NCI-H524 (cell line): ENCODE measurements at places on chromosomes 3 and 15.

- no peak for DNase-seq
These were observed 270.6 kb upstream of the HES1 start for GRCh38 chr3:193865339-193865738.

DNA sequence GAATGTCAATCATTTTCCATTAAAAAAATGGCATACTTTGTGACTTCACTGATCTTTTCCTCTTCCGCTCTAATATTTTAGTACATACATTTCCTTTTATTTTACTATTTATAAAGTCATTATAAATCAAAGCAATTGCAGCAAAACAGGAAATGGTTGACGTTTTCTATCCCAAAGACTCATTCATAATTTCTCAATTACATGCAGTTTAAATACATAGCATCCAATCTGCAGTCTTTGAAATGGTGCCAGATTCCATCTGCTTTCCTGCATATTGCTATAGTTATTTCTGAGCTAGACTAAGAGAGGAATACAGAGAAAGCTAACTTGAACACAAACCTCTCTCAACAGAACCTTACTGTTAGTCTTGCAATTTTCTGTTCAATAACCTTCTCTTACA, 179.8 kb downstream of the ZPLD1 start:
- no peak for DNase-seq

GRCh38 chr15:69443032-69443611, 9.5 kb upstream of the RPLP1 start:
- DNase-seq, result no peak

DNA sequence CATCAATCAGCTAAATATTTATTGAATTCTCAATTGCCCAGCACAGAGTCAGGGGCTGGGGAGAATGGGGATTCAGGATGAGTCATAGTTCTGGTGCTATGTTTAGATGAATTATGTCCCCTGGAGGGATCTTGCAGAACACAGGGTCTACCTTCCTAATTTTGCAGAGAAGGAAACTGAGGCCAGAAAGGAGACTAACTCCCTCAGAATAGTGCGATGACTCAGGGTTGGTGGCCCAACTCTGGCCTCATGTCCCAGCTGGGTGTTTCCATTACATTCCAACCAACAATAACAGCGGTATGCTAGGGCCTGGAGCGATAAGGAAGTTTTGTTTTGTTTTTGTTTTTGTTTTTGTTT, 270.9 kb downstream of the TLE3 start:
- DNase-seq, result no peak

DNA sequence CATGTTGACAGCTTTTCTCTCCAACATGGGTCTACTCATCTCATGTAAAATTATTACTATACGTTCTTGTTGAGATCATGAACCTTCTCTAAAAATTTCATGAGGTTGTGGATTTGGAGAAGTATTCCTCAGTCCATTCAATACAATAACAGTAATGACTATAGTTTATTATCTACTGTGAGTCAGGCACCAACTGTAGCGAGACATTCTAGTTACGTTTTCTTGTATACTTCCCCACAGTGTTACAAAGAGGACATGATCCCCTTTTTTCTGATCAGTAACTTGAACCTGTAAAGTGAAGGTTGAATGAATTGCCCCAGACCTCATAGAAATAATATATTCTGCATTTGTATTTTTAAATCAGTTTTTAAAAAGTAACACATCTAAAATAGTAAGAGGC, 76.4 kb downstream of the AKAP13 start:
- DNase-seq, result no peak

DNA sequence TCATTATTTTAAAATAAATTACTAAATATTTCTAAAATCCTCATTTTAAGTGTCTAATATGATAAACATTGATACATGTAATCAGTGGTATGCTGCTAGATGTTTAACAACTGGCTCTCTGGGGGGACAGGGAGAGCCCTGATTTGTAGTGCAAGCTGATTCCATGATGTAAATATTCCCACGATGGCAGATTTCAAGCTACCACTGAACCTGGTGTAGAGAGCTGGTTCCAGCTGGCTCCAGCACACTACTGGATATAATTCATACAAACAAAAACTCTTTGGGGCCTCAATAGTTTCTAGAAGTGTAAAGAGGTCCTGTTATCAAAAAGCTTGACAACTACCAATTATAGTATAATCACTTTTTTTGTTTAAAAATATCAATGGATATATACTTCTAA, 316.2 kb downstream of the SLC9A9 start:
- DNase-seq, result no peak

GRCh38 chr3:195153130-195153529, 117.8 kb downstream of the XXYLT1 start:
- DNase-seq, result no peak

DNA sequence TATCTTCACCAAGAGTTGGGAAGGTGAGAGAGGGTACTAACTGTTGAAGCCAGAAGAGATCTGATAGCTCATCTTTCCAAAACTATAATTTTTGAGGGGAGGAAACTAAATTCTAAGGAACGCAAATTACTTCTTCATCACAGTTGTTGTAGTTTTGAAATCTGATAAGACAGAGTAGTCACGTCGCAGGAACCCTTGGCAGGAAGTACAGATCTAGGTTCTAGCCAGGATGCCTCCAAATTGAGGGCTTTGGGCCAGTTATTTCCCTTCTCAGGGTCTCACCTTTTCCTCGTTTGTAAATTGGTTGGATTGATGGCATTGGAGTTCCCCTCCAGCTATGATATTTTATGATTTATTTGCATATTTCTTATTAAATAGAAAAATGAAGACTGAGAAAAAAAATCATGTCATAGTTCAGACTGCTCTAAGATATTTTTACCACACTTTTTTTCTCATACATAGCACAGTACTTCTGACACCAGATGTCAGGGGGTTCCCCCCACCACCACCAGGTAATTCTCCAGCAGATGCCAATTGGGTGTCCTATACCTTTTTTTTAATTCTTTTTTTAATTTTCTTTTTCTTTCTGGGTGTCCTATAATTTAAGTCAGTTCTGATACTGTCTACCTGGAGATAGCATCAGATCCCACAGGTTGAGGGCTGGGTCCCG, 32.3 kb upstream of the APH1B start:
- no peak for DNase-seq

- DNase-seq, result no peak
These were observed 24.7 kb downstream of the IP6K1 start for GRCh38 chr3:49761661-49762060.

GRCh38 chr15:80970658-80971057, 19.0 kb downstream of the MESD start:
- no peak for DNase-seq

DNA sequence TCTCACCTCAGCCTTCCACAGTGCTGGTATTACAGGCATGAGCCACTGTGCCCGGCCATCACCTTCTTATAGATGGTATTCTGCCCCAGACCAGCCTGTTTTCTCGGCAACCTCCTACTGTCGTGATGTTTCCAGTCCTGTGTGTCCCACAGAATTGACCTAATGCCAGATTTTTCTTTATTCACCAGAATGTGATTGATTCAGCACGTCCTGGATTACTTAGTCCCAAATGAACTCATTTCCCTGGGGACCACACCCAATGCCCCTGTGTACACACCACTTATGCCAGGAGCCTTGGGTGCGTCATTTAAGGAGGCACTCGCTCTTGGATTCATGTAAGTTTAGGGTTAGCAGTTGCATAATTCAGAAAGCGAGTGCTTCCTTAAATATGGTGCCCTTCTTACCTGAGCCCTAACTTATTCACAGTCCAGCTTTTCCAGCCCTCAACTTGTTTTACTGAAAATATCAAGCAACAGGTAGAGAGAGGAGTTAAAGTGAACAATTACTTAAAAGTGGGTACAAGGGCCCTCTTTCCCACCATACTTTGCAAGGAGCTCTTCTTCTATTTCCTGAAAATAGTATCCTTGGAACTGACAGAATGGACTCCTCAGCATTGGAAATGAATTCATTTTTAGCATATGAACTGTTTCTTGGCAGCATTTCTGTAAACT, 64.6 kb upstream of the UBE2E1 start:
- no peak for DNase-seq

DNA sequence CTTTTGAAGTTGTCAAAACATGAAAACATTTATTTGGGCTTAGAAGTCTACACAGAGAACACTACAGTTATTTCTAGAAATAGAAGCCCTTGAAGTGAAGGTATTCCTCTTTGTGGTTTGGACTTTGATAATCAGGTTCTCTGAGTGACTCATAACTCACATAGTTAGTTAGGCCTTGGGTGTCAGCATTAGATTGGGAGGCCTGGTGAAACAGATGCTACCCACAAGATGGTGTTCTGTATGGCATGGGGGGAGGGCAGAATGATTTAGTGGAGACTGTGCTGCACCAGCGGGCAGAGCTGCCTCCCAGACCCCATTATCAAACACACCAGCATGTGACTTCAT, 108.9 kb upstream of the ETV5 start:
- peak; percentile 66 for DNase-seq

- DNase-seq, result no peak
These were observed 94.8 kb downstream of the CD200R1L start for GRCh38 chr3:112751564-112752512.

DNA sequence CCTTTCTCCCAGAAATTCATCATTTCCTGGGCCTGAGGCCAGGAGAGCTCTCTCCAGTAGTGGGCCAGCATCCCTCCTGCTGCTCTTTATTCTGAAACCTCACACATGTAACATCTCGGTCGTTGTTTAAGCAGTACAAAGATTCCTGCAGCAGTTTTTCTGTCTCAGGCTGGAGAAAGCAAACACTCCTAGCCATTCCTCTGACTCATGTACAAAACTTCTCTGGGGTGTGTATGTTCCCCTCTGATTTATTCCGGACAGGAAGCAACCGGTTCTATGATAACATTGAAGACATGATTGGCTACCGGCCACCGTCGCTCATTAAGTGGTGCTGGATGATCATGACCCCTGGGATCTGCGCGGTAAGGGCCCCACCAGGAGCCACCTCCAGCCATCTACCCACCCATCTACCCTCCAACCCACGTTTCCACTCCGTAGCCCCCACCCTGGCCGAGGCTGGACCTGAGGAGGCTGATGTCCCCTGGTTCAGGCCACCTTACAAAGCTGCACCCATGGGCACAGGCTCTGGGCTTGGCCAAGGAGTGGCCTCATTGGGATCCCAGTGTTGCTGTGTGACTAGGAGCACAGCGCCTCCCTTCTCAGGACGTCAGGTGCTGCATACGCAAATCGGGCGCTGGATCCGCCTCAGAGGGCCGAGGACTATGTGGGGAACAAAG, 58.6 kb upstream of the SLC6A1 start:
- DNase-seq, result no peak

DNA sequence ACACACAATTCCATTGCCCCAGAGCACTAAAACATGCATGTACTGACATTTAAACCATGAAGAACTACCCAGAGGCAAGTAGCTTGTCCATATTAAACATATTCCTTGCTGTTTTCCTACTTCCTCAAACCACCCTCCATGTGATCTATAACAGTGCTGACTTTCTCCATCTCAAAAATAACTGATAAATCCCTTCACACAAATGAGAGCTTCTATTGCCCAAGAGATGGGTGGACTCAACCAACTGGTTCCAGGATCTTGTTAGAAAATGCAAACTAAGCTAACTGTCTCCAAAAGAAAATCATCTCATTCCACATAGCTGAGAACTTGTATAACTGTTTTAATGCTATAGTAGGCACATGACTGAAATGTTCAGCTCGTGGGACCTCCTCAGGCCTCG, 29.6 kb downstream of the DCLK3 start:
- DNase-seq, result no peak

DNA sequence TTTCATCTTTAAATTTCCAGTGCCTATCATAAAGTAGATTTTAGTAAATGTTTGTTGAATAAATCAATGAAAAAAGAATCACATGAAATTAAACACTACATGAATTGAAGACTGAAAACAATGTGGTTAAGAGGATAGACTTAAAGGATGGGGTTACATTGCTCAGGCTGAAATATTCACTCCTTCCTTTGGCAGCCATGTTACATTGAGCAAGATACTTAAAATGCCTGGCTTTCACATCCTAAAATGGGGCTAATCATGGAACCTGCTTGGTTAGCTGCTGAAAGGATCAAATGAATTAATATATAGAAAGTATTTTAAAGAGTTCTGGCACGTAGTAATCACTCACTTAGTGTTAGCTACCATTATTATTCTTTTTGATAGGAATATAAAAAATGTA, 196.9 kb upstream of the SLC2A2 start:
- DNase-seq, result no peak

DNA sequence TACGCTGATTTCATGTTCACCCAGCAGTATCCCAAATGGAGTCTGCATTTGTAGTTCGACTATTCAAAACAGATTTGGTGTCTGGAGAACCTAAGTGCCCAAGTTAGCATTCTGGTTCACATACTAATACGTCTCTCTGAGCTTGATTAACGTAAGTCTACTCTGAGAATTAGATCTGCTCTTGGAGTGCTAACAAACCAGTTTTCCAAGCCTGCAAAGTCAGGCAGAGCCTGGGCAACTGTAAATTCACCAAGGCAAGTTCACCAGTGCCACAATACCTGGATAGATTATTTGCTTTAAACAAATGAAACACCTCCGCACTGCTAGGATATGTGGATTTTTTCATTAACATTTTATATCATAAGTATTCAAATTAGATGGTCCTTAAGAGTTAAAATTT, 912.6 kb downstream of the ROBO1 start:
- DNase-seq, result peak; percentile 70

- no peak for DNase-seq
These were observed 131.6 kb downstream of the LEKR1 start for GRCh38 chr3:156957715-156958114.

GRCh38 chr3:40645883-40646282, 121.1 kb downstream of the ZNF621 start:
- DNase-seq, result no peak
